Right atrium auricular region (tissue), 2 donors: ENCODE measurements at places on chromosomes 2 and 18. TPM values are rescaled to one million over a fixed set of nuclear protein-coding genes. Genes with fewer than 3 reads are reported as not detected.

DNA sequence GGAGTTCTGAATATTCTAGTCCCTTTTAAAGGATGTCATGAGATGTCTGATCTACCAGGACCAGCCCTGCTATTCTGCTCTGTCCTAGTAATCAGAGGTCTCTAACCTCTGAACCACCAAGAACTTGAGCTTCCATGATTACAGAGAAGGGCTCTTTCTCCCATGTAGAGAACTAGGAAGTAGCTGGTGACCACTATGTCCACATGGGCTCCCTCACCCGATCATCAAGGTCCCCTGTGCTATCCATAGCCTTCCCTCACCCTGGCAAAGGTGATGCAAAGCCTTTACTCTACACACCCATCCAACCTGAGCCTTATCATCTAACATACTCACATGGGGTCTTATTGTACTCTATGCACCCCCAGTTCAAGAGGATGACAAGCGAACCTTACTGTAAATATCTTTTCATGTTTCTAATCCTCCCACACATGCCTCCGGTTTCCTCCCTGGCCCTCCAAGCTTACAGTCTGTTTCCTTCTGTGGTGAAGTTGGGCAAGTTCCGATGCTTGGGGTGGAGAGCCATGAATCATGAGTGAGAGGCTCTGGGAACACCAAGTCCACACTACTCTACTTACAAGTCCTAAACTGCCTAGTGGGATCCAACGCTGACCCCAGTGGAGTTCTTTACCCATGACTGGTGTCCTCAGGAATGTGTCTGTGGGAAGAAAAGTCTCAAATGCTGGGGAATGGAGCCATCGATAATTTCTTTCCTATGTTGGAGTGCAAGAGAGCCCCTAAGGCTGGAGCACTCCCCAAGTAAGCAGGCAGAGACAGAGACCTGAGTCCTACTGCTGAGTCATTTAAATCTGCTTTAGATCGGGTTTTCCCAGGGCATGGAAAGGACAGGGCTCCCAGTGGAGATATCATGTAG is 73.3 kb upstream of the KLF7 start:
- peak; percentile 93 for DNase-seq
- H3K27me3 ChIP-seq = no peaks in the 10 kb centered on the region
- no peaks in the 10 kb centered on the region for H3K36me3 ChIP-seq
- peak overlapping the region; percentile 49 for H3K27ac ChIP-seq

- no peaks in the 10 kb centered on the region for H3K27me3 ChIP-seq
- DNase-seq = no peak
- H3K27ac ChIP-seq = no peak overlapping the region
- no peaks in the 10 kb centered on the region for H3K4me1 ChIP-seq
- no peak overlapping the region for H3K4me3 ChIP-seq
Observed at GRCh38 chr2:76813084-76813483, 709.1 kb downstream of the LRRTM4 start.

Gene ANKRD36
- 5.3 TPM for total RNA-seq

DNA sequence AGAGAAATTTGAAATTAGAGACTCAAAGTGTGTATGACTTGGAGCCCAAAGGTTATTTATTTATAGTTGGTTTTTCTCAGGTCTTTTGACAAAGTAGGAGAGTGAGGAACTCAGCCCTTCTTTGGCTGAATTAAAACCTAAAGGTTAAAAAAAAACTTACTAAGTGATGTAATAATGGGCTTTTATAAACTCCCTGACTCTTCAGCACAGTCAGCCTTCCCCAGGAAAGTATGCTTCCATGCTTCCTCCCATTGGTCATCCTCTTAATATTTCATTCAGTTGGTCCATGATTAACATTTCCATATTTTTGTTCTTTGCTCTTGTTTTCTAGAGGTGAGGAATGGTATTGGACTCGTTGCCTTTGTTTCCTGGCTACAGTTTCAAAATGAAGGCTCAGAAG is 7.2 kb downstream of the ARPC2 start:
- no peak overlapping the region for H3K27ac ChIP-seq
- H3K4me3 ChIP-seq = no peak overlapping the region
- no peaks in the 10 kb centered on the region for H3K27me3 ChIP-seq
- no peak for DNase-seq
- peaks cover 41% of the 10 kb centered on the region for H3K36me3 ChIP-seq
- peaks cover 62% of the 10 kb centered on the region for H3K4me1 ChIP-seq

- no peaks in the 10 kb centered on the region for H3K4me1 ChIP-seq
- H3K27ac ChIP-seq = no peak overlapping the region
- no peaks in the 10 kb centered on the region for H3K36me3 ChIP-seq
- no peak overlapping the region for H3K4me3 ChIP-seq
- H3K27me3 ChIP-seq = no peaks in the 10 kb centered on the region
Observed at GRCh38 chr18:53411511-53411910, 813.0 kb downstream of the MBD2 start.

Gene CREG2
- not detected for total RNA-seq

GRCh38 chr18:71045331-71046065 is 756.7 kb downstream of the SOCS6 start:
- H3K27me3 ChIP-seq = no peaks in the 10 kb centered on the region
- no peak overlapping the region for H3K27ac ChIP-seq
- no peak overlapping the region for H3K4me3 ChIP-seq
- no peaks in the 10 kb centered on the region for H3K36me3 ChIP-seq
- no peaks in the 10 kb centered on the region for H3K4me1 ChIP-seq

DNA sequence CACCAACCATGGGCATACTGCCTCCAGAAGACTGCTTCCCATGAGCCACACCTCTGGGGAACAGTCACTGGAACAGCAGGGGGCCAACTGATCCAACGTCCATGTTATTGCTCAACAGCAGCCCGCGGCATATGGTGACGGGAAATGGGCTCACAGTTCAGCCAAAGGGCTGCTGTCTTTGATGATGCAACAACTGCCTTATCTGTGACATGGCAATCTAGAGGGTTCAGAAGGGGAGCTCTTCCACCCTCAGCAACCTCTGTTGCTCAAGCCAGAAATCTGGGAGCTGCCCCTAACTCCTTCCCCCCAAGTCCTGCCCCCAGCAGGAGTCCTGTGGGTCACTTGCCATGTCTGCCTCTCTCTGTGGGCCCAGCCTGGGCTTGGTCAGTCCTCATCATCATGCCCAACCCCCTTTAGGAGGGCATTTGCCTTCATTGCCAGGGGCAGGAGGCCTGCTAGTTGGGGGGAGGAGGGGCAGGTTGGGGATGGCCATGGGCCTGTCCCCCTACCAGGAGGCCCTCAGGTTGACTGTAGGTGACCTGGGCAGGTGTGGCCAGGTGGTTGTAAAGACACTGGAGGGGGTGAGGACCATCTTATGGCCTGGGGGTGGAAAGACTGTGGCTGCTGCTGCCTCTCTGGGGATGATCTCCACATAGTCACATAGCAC is 212.9 kb downstream of the CYP26B1 start:
- peaks cover 2% of the 10 kb centered on the region for H3K4me1 ChIP-seq
- H3K27me3 ChIP-seq = no peaks in the 10 kb centered on the region
- H3K27ac ChIP-seq = no peak overlapping the region
- no peak overlapping the region for H3K4me3 ChIP-seq
- DNase-seq = peak; percentile 91
- H3K36me3 ChIP-seq = no peaks in the 10 kb centered on the region

DNA sequence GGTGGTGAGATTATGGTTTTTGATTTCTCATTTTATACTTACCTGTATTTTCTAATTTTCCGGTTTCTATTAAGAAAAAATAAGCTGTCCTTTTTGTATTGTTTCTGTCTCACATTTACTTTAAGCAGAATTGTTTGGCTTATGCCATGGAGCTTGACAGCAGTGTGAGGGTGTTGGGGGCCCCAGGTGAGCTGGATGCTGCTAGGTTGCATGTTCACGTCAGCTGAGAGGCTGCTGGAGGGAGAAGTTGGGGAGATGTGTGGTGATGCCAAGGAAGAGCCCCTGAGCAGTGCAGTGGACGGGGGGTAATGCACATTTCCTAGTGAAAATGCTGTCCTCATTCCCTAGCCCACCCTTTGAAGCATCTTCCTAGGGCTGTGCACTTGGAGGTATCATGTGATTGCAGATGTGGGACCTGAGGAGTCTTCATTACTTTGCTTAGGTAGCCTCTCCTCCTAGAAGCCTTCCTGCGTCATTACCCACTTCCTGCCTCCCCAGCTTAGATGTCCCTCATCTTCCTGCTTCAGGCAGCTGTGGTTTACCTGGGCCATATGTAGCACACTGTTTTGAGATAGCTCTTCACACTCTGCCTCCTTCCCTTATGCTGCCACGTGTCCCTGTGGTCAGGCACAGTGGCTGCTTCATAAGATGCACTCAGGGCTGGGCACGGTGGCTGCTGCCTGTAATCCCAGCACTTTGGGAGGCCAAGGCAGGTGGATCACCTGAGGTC is 16.2 kb downstream of the ATG16L1 start:
- no peak overlapping the region for H3K27ac ChIP-seq
- no peaks in the 10 kb centered on the region for H3K27me3 ChIP-seq
- H3K36me3 ChIP-seq = peaks cover 69% of the 10 kb centered on the region
- no peak for DNase-seq

- no peak for DNase-seq
- no peaks in the 10 kb centered on the region for H3K36me3 ChIP-seq
- peaks cover 24% of the 10 kb centered on the region for H3K4me1 ChIP-seq
- H3K27me3 ChIP-seq = no peaks in the 10 kb centered on the region
Observed at GRCh38 chr2:39488450-39488849, 51.4 kb upstream of the MAP4K3 start.

DNA sequence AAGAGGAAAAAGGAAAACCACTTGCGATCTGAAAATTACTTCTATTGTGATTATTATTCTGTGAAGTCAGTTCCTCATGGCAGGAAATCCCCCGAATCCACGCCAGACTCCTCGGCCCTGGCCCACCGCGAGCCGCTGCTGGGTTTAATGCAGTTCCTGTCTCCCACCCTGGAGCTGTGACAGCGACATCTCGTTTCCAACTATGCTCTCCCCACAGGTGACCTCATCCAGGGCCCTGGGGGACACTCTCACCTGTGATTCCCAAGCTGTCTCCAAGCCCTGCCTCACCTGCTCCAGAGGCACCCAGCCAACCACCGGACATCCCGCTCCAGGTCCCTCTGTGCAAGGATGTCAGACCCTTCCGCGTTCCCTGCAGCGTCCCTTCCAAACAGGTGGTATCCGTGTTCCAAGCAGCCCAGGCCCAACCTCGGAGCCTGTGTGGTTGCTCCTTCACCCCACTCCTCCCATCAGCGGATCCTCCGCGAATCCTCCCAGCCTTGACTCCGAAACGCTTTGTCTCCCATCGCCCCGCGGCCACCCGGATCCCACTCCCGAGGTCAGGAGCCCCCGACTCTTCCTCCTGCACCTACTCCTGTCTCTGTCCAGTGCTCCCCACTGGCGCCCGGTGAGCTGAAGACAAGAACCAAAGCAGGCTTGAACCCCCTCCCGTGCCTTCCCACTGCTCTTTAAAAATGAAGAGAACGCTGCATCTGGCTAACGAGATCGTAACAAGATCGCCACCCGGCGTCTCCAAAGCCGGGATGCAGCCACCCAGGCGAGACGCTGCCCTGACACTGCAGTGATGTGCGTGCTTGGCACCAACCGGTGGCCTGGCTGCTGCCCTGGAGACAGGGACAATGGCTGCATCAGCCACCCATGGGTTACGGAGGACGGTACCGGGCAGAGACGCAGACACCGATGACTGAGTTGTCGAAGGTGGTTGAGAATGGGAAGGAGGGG is 96.5 kb downstream of the NDUFA10 start:
- H3K4me1 ChIP-seq = no peaks in the 10 kb centered on the region
- H3K4me3 ChIP-seq = no peak overlapping the region
- peak; percentile 52 for DNase-seq
- no peak overlapping the region for H3K27ac ChIP-seq

- no peak for DNase-seq
- no peaks in the 10 kb centered on the region for H3K4me1 ChIP-seq
- no peaks in the 10 kb centered on the region for H3K36me3 ChIP-seq
- H3K27ac ChIP-seq = no peak overlapping the region
- no peaks in the 10 kb centered on the region for H3K27me3 ChIP-seq
Observed at GRCh38 chr2:215277944-215278343, 33.9 kb upstream of the ATIC start.

- H3K4me3 ChIP-seq = no peak overlapping the region
- no peaks in the 10 kb centered on the region for H3K27me3 ChIP-seq
- no peaks in the 10 kb centered on the region for H3K36me3 ChIP-seq
- DNase-seq = no peak
- no peaks in the 10 kb centered on the region for H3K4me1 ChIP-seq
Observed at GRCh38 chr2:156110890-156111289, 221.6 kb downstream of the NR4A2 start.

- H3K36me3 ChIP-seq = no peaks in the 10 kb centered on the region
- H3K27ac ChIP-seq = peak overlapping the region; percentile 89
- H3K27me3 ChIP-seq = no peaks in the 10 kb centered on the region
- DNase-seq = peak; percentile 48
- no peak overlapping the region for H3K4me3 ChIP-seq
- H3K4me1 ChIP-seq = no peaks in the 10 kb centered on the region
Observed at GRCh38 chr2:233416706-233417105, 62.4 kb downstream of the DGKD start.

Gene SETBP1
- total RNA-seq = 13.4 TPM

DNA sequence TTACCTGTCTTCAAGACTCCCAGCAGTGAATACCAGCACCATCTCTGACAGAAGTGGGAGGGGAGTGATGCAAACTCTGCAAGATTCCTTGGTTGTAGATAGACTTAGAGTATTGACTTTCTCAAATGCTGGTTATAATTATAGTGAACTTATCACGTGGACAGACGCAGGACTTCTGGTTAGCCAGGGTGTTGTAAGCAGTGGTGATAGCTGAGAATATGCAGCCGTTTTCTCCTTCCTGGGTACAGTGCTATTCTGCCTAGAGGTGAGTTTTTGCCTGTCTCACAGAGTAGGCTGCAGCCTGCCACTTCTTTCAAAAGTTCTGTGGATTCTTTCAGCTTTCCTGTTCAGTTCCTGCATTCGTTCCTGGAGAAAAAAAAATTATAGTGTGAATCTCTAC is 733 bp upstream of the CXCR2 start:
- H3K36me3 ChIP-seq = no peaks in the 10 kb centered on the region
- H3K4me3 ChIP-seq = no peak overlapping the region

Gene GDF7
- 1.1 TPM for total RNA-seq

Gene CROCC2
- total RNA-seq = not detected

DNA sequence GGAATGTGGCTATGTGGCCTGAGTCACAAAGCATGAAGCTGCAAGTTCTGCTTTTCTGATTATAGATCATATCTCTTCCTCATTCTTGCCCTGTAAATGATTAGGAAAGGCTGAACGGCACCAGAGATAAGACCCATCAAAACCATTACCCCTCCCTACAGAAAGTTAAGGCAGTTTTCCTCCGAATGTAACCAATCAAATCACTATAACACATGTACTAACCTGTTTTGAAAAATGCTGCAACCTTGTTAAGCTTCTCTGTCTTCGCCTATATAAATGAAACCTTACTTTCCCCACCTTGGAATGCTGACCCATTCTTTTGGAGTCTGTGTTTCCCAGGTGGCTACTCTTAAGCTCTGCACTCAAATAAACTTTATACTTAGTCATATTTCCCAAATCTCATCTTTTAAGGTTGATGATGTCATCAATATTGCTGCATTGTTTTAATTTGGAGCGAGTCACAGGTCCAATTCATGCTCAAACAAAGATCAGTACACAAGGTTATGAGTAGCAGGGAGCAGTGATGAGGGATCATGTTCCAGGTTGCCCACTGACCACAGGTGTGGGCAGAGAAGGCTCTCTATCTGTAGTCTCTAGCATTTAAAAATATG is 662.3 kb downstream of the IRS1 start:
- no peak overlapping the region for H3K27ac ChIP-seq
- H3K4me1 ChIP-seq = no peaks in the 10 kb centered on the region
- H3K27me3 ChIP-seq = no peaks in the 10 kb centered on the region
- H3K36me3 ChIP-seq = no peaks in the 10 kb centered on the region
- no peak for DNase-seq
- no peak overlapping the region for H3K4me3 ChIP-seq
